ENCODE measurements at places on chromosomes 5 and 9.

- no peak for DNase-seq
Observed at GRCh38 chr5:81579262-81579924, 171.5 kb downstream of the SSBP2 start.

GRCh38 chr5:147737921-147738320, 44.6 kb downstream of the JAKMIP2 start:
- no peak for DNase-seq

- no peak for DNase-seq
Observed at GRCh38 chr5:152534641-152535040, 129.6 kb upstream of the NMUR2 start.

DNA sequence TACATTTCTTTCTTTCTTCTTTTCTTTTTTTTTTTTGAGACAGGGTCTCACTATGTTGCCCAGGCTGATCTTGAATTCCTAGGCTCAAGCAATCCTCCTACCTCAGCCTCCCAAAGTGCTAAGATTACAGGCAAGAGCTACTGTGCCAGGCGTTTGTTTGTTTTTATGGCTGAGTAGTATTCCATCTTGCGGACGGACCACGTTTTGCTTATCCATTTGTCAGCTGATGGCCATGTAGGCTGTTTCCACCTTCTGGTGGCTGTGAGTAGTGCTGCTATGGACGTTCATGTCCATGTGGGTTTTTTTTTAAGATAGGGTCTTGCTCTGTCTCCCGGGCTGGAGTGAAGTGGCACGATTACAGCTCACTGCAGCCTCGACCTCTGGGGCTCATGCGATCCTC, 2.5 kb downstream of the DOK3 start:
- no peak for DNase-seq

GRCh38 chr5:170114271-170114670, 8.6 kb downstream of the FOXI1 start:
- no peak for DNase-seq

DNA sequence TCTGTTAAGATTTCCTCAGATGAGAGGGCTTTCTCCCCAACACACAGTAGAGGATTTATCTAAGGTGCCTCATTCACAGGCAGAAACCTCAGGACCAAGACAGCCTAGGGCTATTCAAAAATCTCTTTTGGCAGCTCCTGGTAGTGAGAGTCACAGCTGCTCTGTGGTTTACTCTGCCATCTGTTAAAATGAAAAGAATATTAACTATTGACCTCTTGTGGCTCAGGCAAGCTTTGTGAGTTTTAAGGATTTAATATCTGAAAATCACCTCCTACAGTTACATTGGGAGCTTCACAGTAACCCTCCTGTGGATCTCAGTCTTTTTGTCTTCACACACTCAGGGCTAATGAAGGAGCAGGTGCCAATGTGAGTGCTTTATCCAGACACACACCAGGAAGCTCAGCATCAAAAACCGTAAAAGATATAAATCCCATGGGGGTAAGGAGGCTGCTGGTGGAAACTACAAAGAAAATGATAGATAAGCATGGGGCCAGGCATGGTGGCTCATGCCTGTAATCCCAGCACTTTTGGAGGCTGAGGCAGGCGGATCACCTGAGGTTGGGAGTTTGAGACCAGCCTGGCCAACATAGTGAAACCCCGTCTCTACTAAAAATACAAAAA, 29.7 kb downstream of the PPP1R2B start:
- no peak for DNase-seq

GRCh38 chr5:181283347-181283746, 22.4 kb upstream of the TRIM52 start:
- no peak for DNase-seq

GRCh38 chr9:105541838-105542237, 16.1 kb upstream of the FKTN start:
- DNase-seq = no peak

DNA sequence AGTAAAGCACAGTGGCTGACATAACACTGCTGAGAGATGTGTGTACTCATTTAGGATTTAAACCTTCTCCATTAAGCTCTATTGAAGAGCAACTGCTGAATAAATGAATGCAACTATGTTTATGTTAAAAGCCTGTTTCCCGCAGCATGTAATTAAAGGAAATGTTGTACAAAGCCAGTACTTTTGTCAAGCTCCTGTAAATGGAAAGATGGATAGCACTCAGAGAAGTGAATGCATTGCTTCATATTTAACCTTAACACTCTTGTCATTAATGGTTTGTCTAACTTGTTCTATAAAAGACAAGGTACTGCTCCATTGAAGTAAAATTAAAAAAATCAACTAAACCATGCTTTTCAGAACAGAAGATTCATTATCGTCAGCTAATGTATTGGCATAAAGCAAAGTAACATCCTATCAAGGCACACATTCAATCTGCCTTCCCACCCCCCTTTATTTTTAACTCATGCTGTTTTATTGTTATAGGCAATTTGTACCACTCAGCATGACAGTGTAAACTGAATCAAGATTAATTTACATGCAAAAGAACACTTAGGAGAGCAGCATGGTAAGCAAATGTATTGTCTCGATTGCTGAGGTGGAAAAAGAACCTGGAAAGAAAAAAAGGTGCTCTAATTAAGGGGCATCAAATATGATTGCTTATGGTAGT, 240.9 kb upstream of the TBCA start:
- DNase-seq = no peak

- DNase-seq = no peak
Observed at GRCh38 chr5:9947944-9948343, 301.7 kb downstream of the ATPSCKMT start.

- DNase-seq = no peak
Observed at GRCh38 chr9:105055917-105056316, 128.0 kb upstream of the ABCA1 start.

- no peak for DNase-seq
Observed at GRCh38 chr5:178332210-178332641, 99.6 kb upstream of the PHYKPL start.

DNA sequence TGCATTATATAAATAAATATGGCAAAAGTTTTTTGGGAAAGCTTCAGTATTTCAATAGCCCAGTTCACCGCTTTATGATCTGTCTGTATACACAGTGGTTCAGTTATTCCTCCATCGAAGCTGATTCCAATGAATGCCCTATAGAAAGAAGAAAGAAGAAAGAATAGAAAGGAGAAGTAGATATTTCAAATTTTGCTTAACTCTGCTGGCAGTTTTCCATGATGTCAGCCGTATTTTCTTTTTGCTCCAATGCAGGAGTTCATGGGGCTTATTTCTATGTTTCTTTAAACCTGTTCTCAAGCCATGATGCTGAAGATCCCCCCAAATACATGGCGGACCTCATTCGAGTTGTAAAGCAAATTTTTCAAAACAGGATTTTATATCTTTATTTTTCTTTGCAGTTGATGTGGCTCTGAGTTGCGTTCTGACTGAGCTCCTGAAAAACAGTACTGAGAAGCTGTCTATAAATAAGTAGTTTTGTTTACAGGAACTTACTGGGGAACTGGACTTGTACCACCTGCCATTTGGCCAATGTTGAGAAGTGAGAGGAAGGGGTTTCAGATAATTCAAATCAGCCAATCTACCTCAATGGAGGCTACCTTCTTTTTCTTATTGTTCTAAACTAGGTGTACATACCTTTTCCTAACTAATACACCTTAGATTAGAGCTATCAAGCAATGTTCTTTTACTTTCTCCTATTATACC, 418.5 kb upstream of the MEF2C start:
- no peak for DNase-seq

GRCh38 chr5:96785326-96786109, 22.2 kb downstream of the ERAP1 start:
- DNase-seq = no peak

DNA sequence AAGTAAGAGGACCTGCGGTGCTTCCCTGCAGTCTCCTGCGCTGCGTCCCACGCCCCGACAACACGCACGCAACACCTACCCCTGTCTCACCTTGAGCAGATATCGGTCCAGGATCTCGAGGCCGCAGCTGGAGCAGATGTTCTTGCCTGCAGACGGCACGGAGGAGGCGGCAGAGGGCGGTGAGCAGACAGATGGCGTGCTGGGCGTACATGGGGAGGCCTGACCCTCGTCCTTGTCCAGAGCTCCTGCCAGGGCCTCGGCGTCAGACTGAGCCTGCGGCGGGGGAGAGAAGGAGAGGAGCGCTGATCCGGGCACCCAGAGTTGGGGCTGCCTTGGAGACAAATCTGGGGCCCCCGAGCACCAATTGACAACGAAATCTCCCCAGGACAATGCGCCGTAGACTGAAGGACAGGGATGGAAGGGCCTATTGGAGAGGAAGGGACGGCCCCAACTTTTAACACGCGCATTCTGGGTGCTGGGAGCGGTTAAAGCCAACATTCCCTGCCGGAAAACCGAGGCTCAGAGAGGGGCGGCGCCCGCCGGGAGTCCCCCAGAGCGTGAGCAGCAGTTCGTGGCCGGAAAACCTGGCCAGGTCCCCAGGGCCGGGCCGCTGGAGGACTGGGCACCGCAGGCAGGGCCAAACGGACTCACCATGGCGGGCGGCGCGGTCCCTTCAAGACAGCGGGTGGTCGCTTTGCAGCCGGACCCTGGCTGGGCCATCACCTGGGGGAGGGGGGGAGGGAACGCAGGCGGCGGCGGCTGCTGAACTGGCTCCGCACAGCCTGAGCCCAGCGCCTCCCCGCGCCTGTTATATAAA, 1.8 kb downstream of the LHX6 start:
- DNase-seq = no peak

- no peak for DNase-seq
Observed at GRCh38 chr9:98362624-98363252, 107.3 kb upstream of the TBC1D2 start.

- no peak for DNase-seq
Observed at GRCh38 chr5:171946000-171946781, 60.2 kb downstream of the FBXW11 start.

GRCh38 chr5:162514116-162514515, 446.5 kb downstream of the GABRG2 start:
- DNase-seq = no peak

DNA sequence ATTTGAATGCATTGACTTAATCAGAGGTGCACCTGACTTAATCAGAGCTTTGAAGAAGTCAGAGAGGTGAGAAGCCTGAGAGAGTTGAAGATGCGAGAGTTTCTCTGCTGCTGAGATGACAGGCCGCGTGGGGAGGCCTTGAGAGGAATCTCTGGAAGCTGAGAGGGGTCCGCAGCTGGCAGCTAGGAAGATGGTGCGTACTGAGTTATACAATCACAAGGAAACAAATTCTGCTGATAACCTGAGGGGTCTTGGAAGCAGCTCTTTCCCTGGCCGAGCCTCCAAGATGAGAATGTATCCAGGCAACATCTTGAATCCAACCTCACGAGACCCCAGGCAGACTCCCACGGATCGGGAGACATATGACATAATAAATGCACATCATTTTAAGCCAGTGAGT, 91.7 kb downstream of the SPATA31A6 start:
- no peak for DNase-seq

- DNase-seq = no peak
Observed at GRCh38 chr9:104258296-104259011, 164.3 kb downstream of the SMC2 start.

- no peak for DNase-seq
Observed at GRCh38 chr9:15576350-15577050, 23.7 kb downstream of the CCDC171 start.

DNA sequence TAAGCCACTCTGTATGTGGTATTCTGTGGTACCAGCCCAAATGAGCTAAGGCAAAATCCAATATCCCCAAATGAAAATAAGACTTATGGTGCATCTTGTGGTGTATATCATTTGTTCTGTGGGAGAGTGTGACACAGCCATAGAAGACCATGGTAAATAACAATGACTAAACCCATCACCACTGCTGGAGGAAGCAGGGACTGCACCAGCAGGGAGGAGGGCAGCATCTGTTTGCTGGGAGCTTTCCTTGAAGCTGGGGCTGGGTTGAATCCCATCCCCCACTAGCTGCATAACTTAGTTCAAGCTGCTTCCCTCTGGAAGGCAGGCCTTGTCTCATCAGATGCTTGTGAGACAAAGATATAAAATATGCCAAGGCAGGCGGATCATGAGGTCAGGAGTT, 14.2 kb downstream of the GADD45G start:
- DNase-seq = no peak

DNA sequence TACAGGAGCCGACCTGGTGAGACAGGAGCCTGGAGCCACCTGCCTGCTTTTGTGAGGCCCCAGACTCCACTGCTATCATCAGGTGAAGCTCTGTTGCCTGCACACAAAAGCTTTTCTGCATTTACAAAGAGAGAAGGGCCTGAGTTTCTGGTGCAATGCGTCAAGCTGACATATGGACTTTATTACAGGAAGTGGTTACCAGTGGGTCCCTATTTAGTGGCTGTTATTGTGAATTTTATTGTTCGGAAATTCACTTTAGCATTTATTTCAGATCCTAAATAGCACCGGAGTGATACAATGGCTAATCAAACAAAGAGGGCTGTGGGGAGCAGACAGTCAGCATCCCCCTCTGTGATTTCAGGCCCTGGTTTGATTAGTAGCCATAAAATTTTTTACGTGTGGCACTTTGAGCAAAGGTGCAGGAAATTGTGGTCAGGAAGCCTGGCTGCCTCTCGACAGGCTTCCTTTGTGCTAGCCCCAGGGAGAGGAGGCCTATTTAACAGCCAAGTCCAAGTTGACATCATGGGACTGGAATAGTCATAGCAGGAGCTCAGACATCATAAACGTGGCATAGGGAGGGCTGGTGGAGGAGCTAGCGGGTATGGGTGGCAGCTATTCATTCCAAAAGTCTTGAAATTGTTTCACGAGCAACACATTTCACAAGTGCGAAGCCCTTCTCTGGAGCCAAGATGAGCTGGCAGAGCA, 8.4 kb downstream of the TGFBI start:
- DNase-seq = no peak

- DNase-seq = no peak
Observed at GRCh38 chr9:69023650-69024049, 9.7 kb upstream of the PRKACG start.

GRCh38 chr9:17011880-17012279, 123.0 kb upstream of the CNTLN start:
- DNase-seq = no peak

DNA sequence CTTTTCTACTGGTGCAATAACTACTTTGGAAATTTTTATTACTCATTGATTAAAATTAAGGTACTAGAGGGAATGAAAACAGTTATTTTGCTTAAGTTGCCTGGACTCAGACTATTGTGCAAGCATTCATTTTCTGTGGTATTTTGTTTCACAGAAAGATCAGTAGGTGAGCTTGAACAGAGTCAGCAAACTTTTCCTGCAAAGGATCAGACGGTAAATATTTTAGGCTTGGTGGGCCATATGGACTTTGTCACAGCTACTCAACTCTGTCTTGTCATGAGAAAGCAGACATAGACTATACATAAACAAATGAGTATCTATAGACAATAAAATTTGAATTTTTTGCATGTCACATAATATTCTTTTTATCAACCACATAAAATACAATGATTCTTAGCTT, 1036.4 kb downstream of the NR2F1-AS1 start:
- no peak for DNase-seq
